ENCODE measurements at places on chromosomes 2 and 18.

- no peak for DNase-seq
Measured at GRCh38 chr2:223819891-223820290, 17.5 kb downstream of the AP1S3 start.

DNA sequence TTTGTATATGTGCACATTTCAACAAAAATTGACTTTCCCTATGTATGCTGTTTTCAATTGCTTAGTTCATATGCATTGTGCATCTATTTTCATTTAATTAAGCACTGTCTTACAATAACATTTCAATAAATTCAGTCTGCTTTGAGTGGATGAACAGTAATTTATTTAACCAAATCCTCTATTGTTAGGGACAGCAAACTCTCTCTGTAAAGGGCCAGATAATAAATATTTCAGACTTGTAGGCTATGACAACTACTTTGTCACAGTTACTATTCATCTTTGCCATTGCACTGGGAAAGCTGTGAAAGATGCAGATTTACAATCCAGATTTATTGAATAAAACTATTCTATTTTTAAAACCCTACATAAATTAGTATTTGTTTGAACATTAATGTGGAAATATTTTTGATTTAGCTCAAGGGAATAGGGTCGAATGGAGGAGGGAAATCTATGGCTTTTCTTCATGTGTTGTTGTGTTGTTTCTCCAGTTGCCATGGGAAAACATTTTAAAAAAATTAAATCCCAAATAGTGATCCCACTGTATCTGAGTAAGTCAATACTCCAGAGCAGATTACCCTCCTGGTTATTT is 14.2 kb upstream of the RAB27B start:
- DNase-seq, result no peak

DNA sequence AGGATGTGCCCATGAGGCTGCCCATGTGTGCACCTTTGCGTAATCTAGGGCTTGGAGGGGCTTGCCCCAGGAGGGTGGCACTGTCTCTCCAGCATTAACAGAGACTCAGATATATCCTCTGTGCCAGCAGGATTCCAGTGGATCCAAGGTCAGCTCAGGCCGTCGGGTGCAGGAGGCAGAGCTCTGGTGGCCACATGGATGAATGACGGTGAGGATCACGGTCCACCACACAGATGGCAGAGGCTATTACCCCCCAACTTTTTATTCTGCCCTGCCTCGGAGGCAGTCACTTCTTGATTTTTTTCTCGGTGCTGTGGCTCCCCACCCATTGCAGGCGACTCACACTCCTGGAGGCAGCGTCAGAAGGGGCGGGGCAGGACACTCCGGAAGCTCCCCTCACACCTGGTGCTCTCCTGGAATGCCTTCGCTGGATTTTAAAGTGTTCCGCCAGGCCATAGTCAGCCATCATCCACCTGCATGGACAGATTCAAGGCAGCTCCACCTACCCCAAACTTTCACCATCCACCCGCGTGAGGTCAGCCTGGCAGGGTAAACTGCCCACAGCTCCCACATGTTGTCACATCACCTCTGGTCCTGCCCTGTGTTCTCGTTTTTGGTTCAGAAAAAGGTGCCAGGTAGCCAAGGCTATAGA is 602.9 kb upstream of the RAB6C start:
- peak; percentile 21 for DNase-seq

- no peak for DNase-seq
Measured at GRCh38 chr2:70916291-70916690, 19.4 kb upstream of the ATP6V1B1 start.

DNA sequence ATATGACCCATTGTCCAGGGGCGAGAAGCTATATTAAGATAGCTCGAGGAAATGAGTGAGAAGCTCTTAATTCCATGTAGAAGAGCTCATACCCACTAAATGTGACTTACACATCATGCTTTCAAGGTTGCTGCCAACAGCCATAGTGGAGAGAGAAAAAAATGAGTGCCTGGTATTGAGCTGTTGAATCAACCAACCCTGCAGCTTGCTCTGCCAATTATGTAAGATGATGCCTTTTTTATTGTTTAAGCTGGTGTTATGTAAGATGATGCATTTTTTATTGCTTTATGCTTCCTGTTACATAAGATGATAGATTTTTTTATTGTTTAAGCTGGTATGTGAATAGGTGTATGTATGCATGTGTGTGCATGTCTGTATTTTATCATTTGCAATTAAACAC is 228.2 kb downstream of the CCDC178 start:
- peak; percentile 46 for DNase-seq

DNA sequence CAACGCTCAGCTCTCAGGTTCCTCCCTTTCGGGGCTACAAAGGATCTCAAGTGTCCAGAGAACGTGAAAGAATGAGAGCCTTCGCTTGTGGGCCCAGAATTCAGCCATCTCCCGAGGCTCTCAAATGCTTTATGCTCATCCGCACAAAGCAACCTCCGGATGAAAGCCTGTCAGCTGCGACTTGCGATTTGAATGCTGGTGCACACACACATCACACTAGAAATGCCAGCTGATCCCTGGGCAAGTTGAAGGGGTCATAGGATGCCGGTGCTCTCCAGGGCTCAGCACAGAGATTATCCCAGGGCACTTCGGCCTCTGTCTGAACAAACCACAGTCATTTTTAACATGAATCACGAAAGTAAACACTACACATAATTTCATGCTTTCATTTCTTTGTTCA is 141.8 kb upstream of the MYT1L start:
- peak; percentile 8 for DNase-seq

- peak; percentile 76 for DNase-seq
Measured at GRCh38 chr18:54608028-54608642, 17.1 kb downstream of the DYNAP start.

DNA sequence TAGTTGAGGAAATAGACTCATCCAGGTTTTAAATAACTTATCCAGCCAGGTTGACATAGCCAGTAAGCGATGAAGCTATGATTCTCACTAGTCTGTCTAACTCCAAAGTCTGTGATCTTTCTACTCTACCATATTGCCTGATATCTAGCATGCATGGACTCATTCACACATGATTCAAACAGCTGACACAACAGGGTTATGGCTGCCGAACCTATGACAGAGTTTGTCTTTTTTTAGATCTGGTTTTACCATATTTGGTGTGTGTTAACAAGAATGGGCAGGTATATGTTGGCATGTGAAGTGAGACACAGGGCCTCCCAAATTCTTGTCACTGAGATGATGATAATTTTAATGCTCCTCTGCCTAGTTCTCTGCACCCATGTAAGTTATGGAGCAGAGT is 210.6 kb downstream of the BABAM2 start:
- DNase-seq, result no peak

DNA sequence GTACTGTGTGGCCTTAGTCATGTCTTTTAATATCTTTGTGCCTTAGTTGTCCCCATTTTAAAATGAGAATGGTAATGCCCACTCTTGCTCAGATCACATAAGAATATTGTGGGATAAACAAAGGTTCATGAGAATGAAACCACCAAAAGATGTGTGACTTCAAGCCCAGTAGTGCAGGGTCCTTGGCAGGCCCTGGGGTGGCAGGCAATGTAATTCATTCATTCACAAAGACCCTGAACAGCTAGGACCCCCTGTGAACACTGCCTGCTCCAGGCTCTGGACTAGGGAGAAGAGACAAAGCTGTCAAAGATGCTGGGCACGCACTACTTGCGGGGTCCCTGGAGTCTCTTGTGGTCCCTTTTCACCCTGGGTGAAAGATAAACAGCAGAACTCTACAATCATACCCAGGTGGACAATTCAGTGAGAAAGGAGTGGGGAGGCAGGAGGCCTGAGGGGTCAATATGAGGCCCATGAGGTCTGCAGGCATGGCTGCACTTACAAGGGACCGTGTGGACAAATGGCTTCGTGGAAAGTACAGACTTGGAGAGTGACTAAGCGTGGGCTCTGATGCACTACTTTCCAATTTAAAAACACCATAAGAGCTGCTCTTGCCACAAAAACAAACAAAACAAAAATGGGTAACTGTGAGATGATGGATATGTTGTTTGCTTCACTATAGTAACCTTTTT is 136.1 kb downstream of the SMAD7 start:
- DNase-seq, result no peak

DNA sequence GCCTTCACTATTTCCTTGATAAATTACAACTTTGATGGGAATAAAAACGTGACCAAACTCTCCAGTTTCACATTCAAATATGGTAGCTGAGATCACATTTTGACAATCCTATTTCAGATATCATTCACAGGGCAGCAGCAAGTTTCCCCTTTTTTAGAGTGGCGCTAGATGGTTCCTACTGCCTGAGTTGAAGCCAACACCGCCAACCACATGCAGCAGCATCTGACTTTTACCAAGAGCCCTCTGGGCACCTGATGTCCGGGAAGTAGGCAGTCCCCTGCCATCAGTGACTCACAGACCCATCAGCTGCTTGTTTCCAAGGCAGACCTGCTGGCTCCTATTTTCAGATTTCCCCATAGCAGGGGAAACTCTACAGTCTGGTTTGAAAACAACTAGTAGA is 4.0 kb upstream of the MREG start:
- DNase-seq, result peak; percentile 49

DNA sequence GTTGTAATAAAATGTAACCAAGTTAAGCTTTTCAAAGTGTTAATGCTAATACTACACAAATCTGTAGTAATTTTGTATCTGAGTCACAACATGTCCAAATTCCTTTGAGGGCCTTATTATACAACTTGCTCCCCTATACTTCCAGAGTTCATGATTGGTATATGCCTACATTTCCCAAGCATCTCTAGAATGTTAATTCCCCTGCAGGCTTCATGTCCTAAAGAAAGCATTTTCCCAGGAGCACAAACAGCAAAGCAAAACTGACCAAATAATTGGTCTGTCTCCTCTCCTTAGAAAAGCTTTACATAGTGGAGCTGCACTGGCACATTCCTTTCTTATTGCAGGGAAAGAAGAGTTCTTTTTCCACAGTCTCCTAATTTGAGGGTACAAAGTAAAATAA is 3.7 kb downstream of the ALS2 start:
- no peak for DNase-seq

DNA sequence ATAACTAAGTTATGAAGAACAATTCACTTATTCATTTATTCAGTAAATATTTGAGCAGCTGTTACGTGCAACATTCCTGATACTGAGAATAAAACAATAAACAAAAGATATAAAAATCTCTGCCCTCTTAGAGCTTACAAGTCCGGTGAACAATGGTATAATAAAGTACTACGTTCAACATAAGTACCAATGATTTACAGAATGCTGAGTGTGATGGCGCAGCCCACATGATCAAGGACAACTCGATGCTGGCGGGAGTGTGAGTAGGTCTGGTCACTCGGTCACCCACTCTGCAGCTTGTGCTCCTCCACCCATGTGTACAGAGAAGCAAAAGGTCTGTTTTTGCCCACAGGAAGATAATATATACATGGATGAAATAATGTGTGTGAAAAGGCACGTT is 254.3 kb downstream of the BCL11A start:
- peak; percentile 36 for DNase-seq

DNA sequence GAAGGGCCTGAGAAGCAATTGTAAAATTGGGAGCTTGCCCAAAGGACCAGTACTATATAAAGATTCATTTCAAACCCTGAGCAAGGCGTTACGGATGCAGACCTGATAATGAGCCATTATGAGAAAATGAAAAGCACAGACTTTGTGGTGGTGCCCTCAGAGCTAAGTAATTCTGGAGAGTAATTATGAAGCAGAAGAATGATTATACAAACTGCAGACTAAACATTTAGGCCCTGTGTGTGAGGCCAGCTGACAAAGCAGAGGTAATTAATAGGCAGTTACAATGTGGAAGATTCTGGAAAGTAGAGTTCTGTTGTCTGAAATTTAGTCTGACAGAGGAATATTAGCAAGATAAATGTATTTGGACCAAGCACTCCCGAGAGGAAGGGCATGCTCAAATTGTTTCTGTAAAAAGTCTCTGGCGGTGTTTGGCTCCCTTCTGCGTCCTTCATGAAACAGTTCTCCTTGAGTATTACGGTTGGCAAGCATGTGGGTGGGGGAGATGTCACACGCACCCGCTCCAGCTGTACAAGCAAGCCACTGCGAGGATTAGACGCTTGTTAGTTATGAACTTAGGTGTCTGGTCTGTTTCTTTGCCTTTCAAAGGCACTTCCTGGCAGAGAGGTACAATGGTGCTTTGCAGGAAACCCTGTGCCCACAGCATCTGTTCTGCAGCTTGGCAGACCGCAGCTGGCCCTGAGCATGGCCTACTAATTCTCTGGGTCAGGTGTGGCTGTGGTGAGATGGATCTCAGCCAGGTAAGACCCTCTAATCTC is 45.5 kb downstream of the CDC42EP3 start:
- DNase-seq, result peak; percentile 3

GRCh38 chr18:36519358-36519757 is 221.8 kb downstream of the FHOD3 start:
- DNase-seq, result no peak

All from DMS53 (cell line).